Stimulated activated CD4-positive, alpha-beta T cell treated with anti-CD3 and anti-CD28 coated beads, Interleukin-4, amount 100 ng/mL, for 4 hours (primary cell): ENCODE measurements at places on chromosomes 16 and 17.

DNA sequence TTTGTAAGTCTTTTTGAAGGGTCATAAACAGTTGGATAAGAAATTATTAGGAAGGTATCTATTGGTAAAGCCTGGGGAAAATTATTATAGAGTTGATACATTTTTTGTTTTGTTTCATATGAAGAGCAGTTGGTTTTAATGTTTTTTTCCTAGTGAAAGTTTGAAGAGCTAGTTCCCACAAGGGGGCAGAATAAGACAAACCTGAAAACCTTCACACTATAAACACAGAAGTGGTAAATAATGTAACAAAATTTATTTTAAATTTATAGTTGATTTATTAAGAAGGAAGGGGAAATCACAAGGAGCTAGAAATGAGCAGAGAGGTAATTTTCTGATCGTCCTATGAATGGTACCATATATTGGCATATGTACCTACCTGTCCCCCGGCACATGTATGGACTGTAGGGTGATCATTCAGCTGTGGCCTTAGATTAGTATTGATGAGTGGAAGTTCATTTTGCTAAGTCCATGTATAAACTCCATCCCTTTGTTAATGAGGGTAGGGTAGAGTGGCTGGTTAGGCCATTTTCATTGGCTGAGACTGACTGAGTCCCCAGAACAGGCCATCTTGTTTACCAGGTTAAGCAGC, 116.3 kb downstream of the TANC2 start:
- DNase-seq, result no peak

- DNase-seq, result no peak
These were observed 64.1 kb downstream of the PLCG2 start for GRCh38 chr16:81843243-81843582.

DNA sequence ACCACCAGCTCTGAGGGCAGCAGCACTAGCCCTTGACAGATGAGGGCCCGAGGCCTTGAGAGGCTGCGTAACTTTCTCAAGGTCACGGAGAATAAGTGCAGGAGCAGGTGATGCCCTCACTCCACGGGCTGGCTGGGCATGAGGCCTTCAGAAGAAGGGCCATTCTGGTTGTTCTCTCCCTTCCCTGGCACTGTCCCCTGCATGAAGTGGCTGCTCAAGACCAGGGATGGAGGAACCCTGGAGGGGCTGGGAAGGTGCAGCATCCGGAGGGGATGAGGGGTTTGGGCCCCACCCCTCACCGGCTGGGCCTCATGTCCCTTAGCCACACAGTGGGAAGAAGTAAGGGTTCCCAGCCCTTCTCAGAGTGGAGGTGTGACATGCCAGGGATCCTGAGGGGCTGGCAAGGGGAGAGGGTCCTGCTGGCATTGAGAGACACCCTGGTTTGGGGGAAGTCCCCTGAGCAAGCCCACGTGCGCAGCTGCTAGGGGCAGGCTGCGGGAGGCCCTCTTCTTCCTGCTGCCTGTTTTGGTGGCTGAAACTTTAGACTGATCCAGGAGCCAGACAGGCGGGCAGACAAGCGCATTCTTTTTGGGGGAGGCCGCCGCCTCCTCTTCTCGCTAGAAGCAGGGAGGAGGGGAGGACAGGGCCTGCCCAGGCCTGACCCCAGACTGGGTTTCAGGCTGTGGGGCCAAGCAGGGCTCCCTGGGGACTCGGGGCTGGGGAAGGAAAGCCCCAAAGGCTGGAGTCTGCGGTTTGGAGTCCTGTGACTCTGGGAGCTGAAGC, 74.0 kb downstream of the N4BP1 start:
- DNase-seq, result no peak

- no peak for DNase-seq
These were observed 298.6 kb downstream of the SEC14L1 start for GRCh38 chr17:77439189-77440018.

DNA sequence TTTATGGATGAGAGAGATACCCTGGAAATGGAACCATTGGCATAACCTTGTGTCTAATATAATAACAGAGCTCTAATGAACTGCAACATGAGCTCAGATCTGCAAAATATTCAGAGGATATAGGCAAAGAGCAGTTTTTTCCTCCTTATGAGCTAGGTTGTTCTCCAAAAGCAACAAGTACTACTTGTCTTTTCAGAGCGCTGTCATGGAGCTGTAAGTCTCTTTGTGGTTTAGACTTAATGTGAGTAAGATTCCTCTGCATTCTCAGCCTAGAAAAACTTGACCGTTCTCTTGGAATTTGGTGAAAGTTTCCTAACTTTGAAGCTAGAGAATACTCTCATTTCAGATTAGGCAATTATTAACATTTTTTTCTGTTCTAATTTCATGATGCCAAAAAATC, 85.2 kb downstream of the FTO start:
- no peak for DNase-seq

DNA sequence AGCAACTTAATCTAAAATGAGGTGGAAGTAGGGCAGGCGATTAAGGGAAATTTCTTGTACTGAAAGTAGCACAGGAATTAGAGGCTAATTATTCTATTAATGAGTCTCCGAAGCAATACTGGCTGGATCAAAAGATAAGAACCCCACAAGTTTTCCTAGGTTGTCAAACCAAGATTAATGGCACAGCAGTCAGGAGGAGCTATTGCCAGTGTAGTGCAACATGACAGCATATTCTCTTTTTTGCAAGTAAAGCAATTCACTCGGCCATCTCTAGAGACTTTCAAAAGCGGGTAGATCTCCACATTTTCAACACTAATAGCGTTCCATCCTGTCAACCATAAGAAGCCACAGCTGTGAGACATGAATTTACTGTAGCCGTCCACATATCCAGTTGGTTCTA, 81.2 kb downstream of the CYB561 start:
- no peak for DNase-seq

DNA sequence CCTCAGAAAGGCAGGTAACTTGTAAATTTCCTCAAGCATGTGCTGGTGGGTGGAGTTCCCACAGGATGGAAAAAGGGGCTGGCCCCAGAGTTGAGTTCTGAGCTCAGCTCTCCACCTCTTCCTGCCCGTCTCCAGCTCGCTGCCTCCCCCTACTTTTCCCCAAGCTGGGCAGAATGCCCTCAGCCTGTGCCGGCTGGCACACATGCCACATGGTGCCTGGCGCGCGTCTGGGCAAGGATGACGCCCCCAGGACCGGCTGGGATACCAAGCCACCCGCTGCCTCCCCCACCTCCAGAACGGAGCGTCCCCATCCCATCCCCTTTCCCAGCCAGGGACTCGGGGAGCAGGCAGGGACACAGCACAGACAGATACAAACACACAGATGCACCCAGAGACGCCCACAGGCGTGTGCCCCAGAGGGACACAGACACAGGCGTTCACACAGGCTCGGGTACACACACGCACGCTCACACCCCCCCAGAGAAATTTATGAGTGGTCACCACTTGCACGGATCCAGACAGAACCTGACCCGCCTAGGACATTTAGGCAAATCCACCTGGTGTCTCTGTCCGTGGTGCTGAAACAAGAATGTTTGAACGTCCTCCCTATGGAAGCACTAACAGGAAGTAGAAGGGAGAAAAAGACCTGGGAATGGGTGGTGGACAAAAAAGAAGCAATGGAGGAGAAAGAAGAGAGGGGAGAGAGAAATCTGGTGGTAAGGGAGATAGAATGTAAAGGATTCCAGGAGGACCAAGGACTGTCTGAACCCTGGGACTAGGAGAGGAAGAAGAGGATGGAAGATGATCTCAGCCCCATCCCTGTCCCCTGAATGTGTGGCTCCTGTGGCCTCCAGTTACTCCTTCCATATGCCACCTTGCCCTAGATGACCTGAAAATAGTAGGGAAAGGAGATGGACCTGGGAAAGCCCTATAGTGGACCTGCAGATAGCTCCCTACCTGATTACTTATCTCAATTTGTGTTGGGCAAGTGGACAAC, 15.5 kb downstream of the NEUROD2 start:
- DNase-seq, result no peak

DNA sequence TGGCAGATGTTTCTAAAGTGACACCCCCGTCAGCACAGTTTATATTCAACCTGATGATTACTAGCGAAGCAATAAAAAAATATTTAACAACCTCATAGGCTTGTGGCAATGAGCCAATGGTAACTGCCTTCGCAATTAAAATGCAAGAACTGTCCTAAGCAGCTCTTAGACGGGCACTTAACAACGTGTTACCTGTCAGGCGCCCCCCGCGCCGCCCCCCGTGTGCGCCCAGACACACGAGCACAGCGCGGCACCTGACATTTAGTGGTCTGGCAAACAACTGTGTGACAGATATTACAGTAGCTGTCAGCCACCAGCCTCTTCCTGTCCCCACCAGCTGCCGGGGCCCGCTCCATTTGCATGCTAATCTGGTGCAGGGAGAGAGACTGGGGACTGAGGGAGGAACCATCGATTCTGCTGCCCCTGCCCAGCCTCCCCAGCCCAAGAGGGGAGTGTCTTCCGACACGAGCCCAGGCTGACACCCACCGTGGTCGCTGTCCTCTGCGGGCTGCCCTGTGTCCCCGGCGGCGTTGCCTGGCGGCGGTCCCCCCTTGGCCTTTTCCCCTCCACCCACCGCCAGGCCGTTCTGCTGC, 12.7 kb downstream of the NDUFAF8 start:
- no peak for DNase-seq

DNA sequence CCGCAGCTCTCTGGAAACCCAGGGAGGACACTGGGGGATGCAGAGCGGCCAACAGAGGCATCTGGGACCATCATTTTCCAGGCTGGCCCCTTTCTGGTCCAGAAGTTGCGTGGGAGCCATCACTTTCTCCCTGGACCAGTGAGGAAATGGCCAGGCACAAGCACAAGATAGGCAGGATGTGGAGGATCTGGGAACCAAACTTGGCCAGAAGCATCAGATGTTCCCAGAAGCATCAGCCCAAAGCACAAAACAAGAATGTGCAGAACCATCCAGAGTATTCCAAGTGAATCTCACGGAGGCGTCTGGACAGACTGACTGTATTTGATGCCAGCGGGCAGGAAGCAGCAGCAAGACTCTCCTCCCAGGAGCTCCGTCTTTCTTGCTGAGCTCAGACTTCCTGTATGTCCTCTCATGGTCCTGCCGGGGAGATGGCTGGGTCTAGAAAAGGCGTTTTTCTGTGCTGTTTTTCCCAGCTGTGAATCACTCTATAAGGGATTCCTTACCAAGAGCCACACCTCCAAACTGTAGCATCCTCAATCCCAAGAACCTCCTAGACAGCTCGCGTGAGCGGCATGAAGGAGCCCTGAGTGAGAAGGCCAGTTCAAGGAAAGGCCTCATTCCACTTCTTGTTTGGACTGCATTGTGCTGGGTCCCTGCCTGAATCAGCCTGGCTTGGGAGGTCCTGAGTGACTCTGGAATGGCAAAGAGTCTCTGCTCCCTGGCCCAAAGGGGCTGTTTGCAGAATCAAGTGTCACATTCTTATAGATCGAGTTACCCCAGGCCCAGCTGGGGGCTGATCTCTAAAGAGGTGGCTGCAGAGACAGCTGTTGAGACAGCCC, 49.5 kb upstream of the MTSS2 start:
- no peak for DNase-seq

GRCh38 chr16:67464565-67464964, 16.4 kb downstream of the ATP6V0D1 start:
- no peak for DNase-seq

DNA sequence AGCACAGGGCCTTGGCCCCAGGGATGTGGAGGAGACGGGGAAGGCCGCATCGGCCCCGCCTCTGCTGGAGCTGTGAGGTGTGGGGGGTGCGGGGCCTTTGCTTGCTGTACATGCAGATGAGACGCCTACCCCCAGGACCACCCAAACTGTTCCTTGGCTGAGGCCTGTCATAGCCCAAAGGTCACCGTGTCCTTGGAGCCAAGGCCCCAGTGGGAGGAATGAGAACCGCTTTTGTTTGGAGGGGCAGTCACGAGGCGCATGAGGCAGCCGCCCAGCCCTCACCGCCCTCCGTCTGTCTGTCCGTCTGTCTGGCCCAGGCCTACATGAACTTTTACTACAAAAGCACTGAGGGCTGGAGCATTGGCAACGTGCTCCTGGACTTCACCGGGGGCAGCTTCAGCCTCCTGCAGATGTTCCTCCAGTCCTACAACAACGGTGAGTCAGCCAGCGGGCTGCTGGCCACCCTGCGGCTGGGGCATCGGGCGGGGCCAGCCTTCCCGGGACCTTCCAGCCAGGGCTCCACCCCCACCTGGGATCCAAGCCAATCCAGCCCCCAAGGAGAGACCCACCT, 8.8 kb downstream of the TAX1BP3 start:
- DNase-seq, result no peak

DNA sequence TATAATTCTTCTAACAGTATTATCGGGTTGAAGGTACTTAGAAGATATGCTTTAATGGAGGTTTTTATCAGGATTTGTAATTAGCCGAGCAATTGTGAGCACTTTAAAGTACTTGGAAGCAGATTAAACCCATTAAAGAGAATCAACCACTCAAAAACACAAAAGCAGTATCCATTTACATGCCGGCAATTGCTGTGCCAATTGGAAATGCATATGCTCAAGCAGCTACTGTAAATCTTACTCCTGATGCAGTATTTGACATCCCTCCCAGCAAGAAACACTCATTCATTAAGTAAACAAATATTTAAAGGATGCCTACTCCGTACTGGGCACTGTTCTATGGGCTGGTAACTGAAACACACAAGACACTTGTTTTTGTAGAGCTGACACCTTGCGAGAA, 11.4 kb upstream of the CCL1 start:
- no peak for DNase-seq

DNA sequence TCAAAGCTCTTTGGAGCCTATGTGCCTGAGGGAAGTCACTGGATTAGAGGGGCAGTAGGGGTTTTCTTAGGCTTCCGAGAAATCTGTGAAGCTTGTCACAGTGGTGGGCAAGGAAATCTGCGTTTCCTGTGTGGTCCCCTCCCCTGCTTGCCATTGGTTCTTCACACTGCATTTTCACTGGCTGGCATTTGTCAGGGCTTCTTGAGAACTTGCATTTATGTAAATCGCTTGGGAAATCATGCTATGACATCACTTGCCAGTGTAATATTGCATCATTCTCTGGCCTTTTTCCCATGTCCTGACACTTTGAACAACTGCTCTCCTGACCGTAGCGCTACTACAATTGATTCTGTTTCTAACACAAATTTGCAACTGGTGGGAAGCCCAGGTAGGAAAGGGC, 1.8 kb downstream of the CACNG3 start:
- DNase-seq, result no peak

GRCh38 chr17:71208111-71208704, 912.6 kb upstream of the SOX9 start:
- no peak for DNase-seq
